ENCODE measurements at places on chromosomes 7 and 10.

GRCh38 chr7:12623223-12623622, 52.7 kb downstream of the SCIN start:
- no peak for DNase-seq

DNA sequence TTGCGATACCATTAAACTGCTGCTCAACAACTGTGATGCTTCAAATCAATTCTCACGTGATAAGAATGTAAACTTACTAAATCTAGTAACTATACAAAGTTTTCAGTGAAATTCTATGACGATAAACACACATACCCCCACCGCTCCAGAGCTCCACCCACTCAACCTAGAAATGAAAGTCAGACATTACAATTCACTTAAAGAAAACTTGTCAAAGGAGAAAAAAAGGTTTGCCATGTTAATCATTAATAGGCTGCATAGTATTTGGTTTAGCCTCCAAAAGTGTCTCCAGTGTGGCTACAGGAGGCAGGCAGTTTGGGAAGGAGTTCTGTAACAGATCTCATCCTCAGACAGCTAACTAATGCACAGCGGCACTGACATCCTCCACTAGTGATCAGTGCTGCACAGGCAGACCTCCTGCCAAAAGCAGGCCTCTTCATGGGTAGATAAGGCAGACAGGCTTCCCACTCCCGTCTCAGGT, 3.1 kb downstream of the HERPUD2 start:
- no peak for DNase-seq

- no peak for DNase-seq
Observed at GRCh38 chr10:90451283-90451682, 406.6 kb downstream of the HTR7 start.

- no peak for DNase-seq
Observed at GRCh38 chr7:159218170-159218569, 73.5 kb upstream of the VIPR2 start.

DNA sequence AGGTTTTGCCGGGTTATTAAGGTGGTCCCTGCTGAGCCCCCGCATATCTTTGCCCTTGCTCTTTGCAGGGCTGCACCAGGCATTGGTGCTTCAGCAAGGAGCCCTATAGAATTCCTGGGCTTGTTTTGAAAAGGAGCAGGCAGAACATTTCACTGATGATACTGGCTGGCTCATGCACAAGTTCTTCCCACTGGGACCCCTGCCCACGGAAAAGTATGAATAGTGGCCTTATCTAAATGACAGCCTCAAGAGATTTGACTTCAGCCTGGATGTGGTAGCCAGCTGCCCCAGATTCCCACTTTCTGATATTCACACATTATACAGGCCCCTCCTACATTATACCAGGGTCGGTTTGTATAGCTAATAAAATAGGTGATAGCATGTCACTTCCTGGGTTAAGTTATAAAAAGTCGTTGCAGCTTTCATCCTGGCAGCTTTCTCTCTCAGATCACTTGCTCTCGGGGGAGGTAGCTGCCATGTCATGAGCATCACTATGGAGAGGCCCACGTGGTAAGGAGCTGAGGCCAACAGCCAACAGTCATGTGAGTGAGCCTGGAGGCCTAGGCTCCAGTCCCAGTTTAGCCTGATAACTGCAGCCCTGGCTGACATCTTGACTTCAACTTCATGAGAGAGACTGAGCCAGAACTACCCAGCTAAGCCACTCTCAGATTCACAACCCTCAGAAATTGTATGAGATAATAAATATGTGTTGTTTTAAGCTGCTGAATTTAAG, 16.8 kb upstream of the CRTAC1 start:
- DNase-seq = no peak

DNA sequence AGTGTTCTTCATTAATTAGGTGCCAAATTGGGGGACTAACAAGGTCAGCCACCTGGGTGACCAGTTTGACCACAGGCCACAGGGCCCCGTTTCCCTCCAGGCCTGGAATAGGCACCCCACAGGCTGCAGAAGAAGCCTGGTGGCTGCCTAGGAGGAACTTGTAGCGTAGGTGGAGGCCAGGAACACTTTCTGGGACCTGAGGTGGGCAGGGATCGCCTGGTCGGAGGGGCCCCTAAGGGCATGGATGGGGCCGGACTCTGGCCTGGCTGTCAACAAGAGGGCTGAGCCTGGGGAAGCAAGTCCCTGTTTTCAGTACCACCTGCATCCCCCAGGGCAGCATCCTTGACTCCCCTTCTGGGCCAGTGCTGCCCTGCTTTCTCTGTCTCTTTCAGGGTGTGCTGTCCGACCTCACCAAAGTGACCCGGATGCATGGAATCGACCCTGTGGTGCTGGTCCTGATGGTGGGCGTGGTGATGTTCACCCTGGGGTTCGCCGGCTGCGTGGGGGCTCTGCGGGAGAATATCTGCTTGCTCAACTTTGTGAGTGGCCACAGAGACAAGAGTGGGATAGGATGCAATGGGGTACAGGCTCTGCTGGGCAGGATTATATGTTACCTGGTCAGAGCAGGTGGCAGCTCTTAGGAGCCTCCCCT, 30.7 kb upstream of the SH2D4B start:
- DNase-seq = no peak

- no peak for DNase-seq
Observed at GRCh38 chr10:97873569-97873968, 23.9 kb downstream of the GOLGA7B start.

GRCh38 chr10:101227429-101228152, 1.7 kb downstream of the LBX1 start:
- no peak for DNase-seq

GRCh38 chr10:50224330-50224952, 26.9 kb downstream of the ASAH2 start:
- DNase-seq = no peak
